ENCODE measurements at places on chromosomes 6 and 20. TPM values are rescaled to one million over a fixed set of nuclear protein-coding genes. Genes with fewer than 3 reads are reported as not detected.

- ATAC-seq, result no peak
Observed at GRCh38 chr6:155297669-155298068, 16.6 kb downstream of the TFB1M start.

- ATAC-seq, result no peak
Observed at GRCh38 chr6:168284187-168284586, 35.4 kb downstream of the DACT2 start.

Gene FAM83B
- not detected for total RNA-seq

Gene MKKS
- 17.7 TPM for total RNA-seq

- no peak for ATAC-seq
Observed at GRCh38 chr20:10007747-10008146, 27.0 kb upstream of the ANKEF1 start.

Data from motor neuron (in vitro differentiated cells).